Muscle of arm (tissue), 14 donors: ENCODE measurements at places on chromosomes 3 and 15. TPM values are rescaled to one million over a fixed set of nuclear protein-coding genes. Genes with fewer than 3 reads are reported as not detected.

- no peak for DNase-seq
Measured at GRCh38 chr3:8500989-8501370, 643 bp upstream of the LMCD1 start.

DNA sequence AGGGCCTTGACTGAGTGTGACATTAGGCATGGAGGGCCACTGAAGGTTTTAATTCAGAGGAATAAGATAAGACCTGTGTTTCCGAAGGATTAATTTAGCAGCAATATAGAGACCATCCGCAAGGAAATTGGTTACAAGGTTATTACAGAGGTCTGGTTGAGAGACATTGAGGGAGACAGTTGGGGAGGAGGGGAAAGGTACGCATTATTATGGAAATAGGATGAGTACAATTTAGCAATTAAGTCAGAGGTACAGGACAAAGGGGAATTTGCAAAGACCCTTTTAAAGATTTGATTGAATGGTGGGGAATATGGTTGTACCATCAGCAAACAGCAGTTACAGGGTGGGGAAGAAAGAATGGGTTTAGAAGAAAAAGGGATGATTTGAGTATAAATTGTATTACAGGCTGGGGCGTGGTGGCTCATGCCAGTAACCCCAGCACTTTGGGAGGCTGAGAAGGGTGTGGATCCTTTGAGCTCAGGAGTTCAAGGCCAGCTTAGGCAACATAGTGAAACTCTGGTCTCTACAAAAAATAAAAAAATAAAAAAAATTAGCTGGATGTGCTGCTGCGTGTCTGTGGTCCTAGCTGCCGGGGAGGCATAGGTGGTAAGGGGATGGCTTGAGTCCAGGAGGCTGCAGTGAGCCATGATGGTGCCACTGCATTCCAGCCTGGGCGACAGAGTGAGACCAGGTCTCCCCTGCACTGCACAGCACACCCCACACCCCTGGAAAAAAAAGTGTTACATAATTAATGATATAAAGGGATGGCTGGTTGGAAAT, 11.3 kb downstream of the ARL8B start:
- DNase-seq: no peak

DNA sequence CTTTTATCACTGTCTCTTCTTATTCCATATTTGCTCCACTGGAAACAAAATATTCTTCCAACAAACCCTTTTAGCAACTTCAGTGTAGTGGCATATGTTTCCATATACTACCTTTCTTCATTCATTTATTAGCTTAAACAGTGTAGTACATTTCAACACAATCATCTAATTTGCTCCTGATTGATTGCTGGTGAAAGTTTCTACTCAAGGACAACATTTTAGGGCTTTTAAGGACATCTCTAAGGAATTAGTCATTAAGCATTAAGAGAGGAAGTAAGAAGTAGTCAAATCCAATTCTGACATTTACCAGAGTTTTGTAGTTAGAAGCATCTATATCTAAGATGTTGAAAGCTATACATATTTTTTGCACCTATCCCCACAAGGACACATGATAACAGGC, 55.8 kb downstream of the RSRC1 start:
- DNase-seq: no peak

DNA sequence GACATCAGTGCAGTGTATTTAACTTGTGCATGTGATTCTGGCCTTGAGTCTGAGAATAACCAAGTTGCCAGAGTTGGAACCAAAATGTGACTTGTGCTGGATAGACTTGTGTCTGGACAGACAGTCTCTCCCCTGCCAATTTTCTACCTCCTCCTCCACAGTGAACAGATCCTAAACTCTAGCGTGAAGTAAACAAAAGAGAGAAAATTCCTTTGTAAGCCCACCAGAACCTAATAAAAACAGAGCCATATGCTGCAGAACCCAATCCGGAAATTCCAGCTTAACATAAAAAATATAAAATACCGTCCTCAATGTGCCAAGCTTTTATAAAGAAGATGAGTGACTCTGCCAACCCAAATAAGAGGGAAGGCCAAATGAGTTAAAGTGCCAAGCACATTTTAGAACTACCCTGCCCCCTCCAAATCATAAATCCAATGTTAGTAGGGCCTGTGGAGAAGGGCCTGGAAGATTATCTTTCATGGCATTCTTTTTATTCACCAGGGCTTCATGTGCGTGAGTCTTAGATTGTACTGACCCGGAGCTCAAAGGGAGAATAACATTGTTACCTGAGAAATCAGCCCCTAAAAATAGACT, 344.6 kb upstream of the PROK2 start:
- no peak for DNase-seq

- DNase-seq: no peak
Measured at GRCh38 chr3:61824553-61825135, 263.3 kb downstream of the PTPRG start.

DNA sequence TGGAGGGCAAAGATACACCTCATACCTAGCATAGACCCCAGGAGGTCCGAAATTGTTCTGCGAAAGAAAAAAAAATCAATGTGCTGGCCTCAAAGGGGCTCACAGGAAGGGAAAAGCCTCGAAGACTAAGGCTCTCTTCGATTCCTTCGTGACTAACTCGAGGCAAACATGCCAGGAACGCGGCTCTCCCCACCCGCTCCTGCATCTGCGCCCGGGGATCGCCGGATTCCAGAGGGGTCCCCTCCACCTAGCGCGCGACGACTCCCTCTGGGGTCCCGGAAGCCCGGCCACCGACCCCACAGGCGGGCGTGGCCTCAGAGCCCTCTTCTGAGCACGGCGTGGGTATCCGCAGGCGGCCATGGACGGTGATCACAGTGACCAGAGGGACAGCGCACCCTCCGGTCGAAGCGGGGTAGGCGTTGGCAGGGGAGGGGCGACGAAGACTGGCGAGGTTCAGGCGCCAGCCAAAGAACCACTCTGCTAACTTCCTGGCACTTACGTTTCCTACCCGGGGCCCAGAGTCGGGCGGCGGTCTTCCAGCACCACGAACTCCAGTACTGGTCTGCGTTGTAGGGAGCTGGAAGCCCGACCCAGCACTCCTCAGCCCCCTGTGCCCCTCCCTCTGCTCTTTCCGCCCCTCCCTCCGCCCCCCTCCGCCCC, 515 bp upstream of the EIF3J start:
- no peak for DNase-seq

EPHA6 gene
- polyA plus RNA-seq: 1.5 TPM

DNA sequence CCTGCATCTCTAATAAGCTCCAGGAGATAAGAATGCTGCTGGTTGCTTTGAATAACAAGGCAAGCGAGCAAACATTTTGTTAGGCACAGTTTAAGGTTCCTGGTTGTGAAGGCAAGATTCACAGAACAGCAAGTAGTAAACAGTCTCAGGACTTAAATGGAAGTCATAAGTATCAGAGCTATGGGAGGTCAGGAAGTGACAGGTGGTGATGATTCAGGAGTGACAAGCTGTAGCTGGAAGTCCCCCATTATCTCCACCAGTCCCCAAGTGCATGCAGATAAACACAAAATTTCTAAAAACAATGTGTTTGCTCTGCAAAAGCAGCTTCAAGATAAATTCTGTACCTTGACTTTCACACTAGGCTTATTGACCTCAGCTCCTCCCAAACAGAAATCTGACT, 3.3 kb downstream of the FETUB start:
- DNase-seq: no peak

DNA sequence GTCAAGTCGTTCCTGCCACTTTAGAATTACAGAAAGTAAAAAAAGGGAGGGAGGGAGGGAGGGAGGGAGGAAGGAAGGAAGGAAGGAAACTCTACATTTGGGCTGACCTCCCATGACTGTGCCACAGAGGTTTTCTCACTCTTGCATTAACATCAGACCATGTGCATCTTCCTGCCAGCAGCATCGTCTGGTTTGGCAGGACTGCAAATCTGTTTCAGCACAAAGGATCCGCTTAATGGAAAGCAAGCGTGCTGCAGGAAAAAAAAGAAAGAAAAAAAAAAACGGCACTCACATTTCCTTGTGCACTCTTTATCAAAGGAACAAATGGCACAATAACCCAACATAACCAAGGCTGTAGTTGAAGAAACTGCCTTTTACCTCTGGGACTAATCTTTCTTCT, 148.8 kb upstream of the HES1 start:
- no peak for DNase-seq

GRM2 gene
- not detected for polyA plus RNA-seq

GRCh38 chr3:195212033-195212748, 58.8 kb downstream of the XXYLT1 start:
- DNase-seq: no peak
